Myocyte (in vitro differentiated cells): ENCODE measurements at places on chromosomes 12 and 14.

DNA sequence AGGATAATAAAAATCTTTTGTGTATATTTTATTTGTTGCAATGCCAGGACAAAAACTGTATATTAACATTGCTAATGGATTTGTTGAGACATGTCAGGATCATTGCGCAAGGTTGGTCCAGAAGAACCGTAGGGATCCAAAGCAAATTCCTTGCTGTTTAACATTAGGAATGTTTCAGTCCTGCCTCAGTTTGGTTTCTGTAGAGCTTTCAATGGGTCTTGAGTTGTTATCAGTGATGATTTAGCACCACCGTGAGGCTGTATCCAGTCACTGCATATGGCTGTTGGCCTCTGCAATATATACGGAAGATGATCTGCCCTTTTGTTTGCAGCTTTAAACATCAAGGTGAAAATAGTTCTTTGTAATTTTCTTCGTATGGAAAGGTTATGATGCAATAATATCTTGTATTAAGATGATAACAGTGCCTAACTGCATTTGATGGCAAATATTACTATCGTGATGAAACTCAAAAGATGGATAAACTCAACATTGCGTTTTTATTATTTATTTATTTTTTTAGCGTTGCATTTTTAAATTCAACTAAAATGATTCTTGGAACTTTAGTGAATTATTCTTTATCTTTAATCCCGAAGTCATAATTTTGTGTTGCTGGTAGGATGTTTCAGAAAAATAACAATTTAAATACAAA is 231.2 kb downstream of the AKAP6 start:
- DNase-seq: peak; percentile 81

DNA sequence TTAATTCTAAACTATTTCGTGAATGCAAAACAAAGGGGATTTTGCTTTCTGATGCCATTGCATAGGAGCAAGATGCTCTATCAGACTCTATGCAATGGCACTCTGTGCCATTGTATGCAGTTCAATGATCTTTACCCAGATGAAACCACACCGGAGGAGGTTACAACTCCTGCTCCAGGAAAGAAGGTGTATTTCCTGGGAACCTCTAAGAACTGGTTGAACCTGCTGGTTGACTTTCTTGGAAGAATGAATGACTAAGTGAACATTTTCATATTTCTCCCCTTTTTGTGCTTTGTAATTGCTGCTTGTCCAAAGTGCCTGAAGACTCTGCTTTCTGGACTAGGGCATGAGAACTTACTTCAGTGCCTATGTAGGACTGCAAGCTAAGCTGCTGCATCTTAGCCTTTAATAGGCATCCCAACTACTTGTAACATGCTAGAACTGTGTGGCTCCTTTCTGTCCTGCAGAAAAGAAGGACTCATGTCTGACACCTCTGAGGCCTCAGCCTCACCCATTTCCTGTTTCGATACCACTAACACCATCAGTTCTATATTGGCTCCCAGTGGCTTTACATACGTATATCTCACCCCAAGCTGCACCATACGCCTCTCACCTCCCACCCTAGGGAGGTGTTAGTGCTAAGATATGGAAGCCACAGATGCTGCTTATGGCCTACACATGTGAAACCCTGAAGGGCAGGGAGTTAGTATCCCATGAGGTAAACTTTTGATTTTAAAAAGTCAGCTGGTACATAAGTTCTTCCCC is 193.5 kb upstream of the CNOT2 start:
- DNase-seq: no peak

DNA sequence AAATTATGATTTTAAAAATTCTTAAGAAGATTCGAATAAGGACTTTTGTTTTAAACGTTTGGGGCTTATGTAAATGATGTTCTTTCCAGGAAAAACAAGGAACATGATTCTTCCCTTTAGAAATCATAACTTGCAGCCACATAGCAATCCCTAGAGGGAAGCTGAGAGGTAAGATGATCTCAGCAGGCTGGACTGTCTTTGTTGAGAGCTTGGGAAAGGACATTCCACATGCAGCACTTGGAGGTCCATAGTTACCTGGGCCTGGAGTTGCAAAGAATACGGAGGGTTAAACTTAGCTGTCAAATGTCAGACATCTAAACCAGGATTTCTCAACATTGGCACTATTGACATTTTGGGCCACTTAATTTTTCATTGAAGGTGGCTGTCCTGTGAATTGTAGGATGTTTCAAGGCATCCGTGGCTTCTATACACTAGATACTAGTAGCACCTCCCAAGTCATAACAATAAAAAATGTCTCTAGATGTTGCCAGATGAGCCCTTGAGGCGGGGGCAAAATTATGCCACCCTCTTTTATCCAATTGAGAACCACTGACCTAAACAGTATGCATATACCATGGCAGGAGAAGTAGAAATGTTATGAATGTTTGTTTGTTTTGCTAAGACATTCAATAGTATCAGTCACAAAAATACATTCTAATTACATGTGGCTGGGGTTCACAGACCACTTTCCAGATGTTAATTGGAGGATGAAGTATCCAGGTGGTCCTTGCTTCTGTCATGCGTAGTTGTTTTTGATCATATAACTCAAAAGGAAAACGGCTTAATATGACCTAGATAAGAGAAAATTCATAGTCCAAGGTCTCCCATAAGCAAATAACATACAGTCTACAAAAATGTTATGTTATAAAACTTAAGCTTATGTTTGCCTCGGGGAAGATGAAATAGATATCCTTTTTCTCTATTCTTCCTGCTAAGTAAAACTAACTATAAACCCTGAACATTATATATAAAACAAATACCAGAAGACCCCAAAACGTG is 30.5 kb downstream of the TTC6 start:
- DNase-seq: no peak

GRCh38 chr14:88488081-88488480 is 66.7 kb downstream of the PTPN21 start:
- DNase-seq: no peak

DNA sequence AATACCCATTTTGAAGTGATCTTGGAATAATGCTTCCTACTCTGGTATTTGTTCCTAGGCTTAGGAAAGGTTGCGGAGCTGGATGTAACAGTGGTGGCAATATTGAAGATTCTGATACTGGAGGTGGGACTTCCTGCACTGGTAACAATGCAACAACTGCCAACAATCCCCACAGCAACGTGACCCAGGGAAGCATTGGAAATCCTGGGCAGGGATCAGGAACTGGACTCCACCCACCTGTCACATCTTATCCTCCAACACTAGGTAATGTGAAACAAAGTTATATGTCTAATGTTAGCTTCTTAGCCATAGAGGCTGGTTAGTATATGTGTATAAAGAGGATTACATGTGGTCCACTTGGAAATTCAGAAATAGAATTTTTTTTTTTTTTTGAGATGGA is 197.9 kb downstream of the PCNX1 start:
- no peak for DNase-seq

DNA sequence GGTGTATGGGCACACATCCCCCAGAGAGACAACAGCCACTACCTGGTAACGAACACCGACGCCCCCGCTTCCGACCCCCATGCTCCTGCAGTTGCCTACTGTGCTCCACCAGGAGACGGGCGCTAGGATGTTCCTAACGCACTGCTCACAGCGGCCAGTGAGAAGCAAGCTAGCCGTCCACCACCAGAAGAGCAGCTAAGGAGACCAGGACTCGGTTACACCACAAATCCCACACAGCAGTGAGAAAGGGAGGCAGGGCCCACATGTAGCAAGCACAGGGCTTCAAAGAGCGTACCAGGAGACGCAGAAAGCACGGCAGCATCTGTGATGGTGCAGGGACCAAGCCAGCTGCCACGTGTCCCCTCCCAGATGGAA is 117.0 kb downstream of the NCOR2 start:
- no peak for DNase-seq

DNA sequence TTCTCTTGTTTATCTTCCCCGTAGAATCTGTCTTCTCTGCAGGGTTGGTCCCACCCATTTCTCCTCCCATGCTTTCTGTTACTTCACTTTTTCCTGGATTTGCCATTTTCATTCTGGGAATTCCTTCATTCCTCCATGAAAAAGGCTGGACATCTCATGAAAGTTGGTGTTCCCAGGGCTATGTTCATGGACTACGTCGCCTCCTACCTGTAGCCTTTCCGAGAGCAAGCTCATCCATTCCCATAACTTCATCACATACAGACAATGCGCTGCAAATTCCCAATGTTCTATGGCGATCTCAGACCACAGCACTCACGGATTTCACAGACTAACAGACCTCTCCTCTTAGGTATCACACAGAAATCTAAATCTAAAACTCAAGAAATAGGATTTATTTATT is 217.1 kb downstream of the EXOC5 start:
- no peak for DNase-seq

DNA sequence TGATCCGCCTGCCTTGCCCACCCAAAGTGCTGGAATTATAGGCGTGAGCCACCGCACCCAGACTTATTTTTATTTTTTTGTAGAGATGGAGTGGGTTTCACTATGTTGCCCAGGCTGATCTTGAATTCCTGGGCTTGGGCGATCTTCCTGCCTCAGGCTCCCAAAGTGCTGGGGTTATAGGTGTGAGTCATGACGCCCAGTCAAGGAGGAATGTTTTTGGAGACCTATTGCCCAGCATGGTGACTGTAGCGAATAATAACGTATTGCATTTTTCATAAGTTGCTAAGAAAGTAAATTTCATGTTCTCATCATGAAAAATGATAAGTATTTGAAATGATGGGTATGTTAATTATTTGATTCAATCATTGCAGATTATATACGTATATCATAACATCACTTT is 46.5 kb downstream of the TEAD4 start:
- no peak for DNase-seq

GRCh38 chr12:66548338-66549049 is 130.4 kb downstream of the GRIP1 start:
- no peak for DNase-seq

- peak; percentile 45 for DNase-seq
Measured at GRCh38 chr14:55245657-55246268, 25.5 kb upstream of the FBXO34 start.

GRCh38 chr14:76837524-76837923 is 11.3 kb downstream of the LRRC74A start:
- no peak for DNase-seq
